ENCODE measurements at places on chromosomes 3 and 15.

GRCh38 chr3:38122712-38123290 is 14.1 kb downstream of the ACAA1 start:
- DNase-seq = no peak

- peak; percentile 72 for DNase-seq
Observed at GRCh38 chr15:81023483-81024264, 23.0 kb downstream of the TLNRD1 start.

- DNase-seq = no peak
Observed at GRCh38 chr3:126025116-126025729, 56.2 kb downstream of the ROPN1B start.

DNA sequence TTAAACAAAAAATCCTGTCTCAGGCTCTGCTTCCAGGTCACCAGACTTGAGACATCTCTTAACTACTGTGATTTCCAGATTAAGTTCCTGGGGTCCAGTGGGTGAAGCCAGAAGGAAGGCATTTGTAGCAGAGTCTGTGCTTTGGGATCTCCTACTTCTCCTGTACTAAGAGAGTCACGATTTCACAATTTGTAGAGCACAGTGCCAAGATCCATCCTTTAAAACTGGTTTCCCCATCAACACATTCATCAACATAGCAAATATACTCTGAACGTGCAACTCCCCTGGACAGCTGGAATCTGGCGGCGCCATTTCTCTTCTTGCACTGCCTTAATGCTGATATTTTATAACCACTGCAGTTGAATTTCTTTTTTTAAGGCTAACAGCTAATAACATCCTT is 33.2 kb downstream of the CDCP1 start:
- no peak for DNase-seq

- no peak for DNase-seq
Observed at GRCh38 chr3:69671082-69671952, 67.9 kb upstream of the MITF start.

- no peak for DNase-seq
Observed at GRCh38 chr3:37492468-37492867, 318.1 kb upstream of the LRRFIP2 start.

- DNase-seq = no peak
Observed at GRCh38 chr3:72665701-72666446, 182.4 kb downstream of the SHQ1 start.

GRCh38 chr3:196493292-196493691 is 10.3 kb downstream of the RNF168 start:
- no peak for DNase-seq

- DNase-seq = no peak
Observed at GRCh38 chr3:170680593-170680992, 94.7 kb upstream of the SLC7A14 start.

DNA sequence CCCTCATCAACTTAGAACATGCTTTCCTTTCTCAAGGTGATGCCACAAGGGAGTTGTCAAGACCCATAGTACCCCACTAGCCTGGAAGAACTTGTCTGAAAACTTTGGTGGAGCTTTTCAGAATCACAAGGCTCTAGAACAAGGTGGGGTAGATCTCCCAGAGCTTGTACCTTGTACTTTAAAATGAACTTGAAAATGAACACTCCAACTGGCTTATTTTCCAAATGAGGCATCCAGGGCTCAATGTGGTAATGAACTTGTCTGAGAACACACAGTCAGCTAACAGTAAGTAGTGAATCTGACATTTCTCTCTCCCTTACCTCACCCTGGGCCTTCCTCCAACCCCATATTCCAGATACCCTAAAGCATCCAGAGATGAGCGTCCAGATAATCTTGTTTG is 81.8 kb upstream of the THBS1 start:
- no peak for DNase-seq

GRCh38 chr3:183987000-183987600 is 30.6 kb downstream of the ABCC5 start:
- DNase-seq = no peak

- no peak for DNase-seq
Observed at GRCh38 chr3:155891321-155891720, 20.9 kb downstream of the GMPS start.

DNA sequence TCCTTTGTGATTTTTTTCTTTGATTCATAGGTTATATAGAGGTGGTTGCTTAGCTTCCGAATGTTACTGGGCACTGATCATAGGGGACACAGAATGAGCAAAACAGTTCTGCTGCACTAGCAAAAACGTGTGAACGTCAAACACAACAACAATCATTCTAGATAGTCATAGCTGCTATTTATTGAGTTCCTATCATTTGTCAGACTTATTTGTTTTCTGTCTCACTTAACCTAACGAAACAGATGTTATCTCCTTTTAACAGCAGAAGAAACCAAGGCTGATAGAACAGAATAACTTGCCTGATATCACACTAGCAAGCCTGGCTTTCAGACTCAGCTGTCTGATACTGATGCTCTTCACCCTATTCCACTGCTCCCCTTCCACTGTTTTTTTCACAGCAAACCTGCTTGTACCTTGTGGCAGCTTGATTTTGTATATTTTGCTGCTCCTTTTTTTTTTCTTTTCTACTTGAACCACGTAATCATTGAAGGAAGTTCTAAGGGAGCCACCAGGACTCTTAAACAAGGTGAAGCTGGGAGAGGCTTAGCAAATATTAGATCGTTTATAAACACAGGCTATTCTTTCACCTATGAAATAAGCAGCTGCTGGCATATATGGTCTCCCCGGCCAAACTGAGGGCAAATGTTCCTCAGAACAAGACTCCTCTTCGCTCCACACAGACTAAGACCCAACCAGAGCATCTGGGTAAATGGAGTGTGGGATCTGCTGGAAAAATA is 78.8 kb downstream of the MCF2L2 start:
- no peak for DNase-seq

DNA sequence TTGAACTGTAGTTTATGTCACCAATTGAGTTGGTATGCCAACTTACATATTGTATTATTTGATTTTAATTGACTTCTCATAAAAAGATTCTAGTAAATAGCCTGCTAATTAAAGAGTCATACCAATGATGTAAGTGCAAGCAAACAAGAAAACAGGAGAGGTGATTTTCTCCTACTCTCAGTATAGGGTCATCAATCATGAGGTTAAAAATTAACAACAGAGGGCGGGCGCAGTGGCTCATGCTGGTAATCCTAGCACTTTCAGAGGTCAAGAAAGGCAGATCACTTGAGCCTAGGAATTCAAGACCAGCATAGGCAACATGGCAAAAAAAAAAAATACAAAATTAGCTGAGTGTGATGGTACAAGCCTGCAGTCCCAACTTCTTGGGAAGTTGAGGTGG is 108.7 kb downstream of the MYO9A start:
- no peak for DNase-seq

DNA sequence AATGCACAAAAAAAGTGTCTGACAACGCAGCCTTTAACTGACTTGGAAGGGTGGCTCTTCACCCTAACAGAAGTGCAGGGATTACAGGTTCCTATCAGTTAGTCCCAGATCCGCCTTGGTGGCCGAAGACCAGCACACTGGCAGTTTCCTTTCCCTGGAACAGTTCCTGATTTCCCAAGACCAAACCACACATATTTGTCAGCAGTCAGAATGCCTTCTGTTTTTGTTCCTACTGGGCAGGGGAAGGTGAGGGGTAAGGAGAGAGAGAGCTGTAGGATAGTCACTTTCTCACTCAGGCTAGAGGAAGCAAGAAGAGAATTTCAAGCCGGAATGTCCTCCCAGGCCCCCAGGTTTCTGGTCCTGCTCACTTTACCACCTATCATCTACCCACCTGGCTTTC is 9.2 kb downstream of the CXCR6 start:
- DNase-seq = no peak

- DNase-seq = no peak
Observed at GRCh38 chr3:176840641-176841286, 356.5 kb downstream of the TBL1XR1 start.

DNA sequence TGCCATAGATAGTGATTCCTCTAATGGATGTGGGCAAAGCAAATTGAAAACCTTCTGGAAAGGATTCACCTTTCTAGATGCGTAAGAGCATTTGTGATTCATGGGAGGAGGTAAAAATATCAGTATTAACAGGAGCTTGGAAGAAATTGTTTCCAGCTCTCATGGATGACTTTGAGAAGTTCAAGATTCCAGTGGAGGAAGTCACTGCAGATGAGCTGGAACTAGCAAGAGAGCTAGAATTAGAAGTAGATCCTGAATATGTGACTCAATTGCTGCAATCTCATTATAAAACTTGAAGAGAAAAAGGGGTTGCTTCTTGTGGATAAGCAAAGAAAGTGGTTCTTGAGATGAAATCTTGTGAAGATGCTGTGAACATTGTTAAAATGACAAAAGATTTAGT is 88.0 kb upstream of the ACKR4 start:
- DNase-seq = no peak

- no peak for DNase-seq
Observed at GRCh38 chr3:94673876-94674275, 611.0 kb downstream of the NSUN3 start.

DNA sequence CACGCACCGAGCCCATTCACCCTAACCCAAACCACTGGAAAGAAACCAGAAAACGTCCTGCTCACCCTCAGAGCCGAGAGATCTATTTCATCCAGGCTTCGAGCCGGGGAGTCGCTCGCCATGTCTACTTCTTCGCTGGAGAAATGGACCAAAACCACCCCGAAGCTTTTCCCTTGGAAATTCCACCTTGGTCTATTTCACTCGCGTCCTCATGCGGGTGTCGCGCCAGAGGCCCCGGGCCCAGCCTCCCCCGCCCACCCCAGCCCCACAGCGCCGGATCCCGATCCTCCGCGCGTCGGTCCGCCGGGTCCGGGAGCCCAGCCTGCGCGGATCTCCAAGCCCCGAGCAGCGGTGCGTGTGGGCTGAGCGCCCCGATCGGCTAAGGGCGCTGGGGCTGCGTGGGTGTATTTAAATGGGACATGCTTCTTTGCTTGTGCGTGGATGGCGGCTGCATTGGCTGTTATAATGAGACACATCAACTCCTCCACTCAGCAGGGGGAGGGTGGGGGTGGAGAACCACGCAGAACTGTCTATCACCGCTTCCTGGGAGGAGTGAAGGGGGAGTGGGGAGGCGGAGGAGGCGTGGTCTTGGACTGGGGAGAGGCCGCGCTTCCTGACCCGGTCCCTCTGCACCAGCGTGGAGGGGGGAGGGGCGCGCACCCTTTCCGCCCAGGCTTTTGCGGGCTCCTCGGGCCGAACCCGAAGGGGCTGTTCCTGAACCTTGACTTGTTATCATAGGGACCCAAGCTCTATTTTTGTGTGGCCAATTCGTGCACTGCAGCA is at the start of gene TNIK:
Gene TNIK, minus strand, starts transcription at position 464 of the 783 bp plus-strand sequence. Its CDS starts 342 bp downstream, at position 122.
- peak; percentile 96 for DNase-seq

DNA sequence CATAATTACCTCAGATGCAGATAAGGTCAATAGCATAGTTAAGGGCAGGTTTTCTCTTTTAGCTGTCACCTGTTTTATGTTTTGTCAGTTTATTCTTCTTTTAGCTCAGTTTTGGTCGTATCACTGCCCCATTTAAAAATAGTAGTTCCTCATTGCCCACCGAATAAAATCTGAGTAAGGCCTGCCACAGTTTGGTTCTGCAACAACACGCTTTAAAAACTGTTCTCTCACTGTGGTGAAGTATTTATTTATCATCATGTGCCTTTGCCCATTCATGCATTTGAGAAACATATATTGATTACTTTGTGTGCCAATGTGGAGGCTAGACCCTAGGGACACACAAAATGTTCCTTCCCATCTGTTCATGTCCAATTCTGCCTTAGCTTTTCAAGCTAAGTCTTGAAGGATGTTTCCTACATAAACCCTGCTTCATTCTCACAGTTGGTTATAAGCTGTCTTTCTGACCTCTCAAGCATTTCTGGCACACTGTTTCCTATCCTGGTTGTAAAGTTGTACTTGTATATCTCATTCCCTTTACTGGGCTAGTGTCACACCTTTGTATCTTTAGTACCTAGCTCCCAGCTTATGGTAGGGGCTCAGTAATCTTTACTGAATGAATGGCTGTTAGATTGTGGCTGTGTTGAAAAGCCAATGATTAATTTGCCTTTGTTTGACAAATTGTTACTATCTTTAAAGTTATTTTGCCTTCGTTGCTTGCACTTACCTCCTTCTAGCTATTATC is 23.9 kb downstream of the AKAP13 start:
- DNase-seq = no peak

GRCh38 chr3:39705351-39705900 is 104.0 kb upstream of the MYRIP start:
- DNase-seq = no peak

DNA sequence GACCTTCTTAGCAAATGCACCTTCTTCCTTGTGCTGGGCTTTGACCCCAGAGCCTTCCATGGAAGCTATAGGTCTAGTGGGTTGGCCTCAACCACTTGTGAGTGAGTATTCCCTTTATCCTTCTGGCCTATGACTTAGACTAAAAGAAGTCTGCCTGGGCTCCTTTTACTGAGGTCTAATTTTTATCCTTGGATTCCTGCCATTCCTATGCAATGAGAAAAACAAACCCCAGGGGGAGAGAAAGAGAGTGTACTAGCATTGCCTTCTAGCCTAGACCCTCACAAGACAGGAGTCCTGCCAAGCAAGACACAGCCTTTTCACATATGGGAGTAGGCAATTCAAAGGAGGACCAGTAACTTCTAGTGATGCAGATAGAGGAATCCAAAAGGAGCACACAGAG is 155.4 kb downstream of the PPM1L start:
- DNase-seq = no peak

- DNase-seq = no peak
Observed at GRCh38 chr3:186464424-186465093, 79.6 kb downstream of the CRYGS start.

GRCh38 chr3:191238321-191238817 is 39.3 kb downstream of the OSTN start:
- no peak for DNase-seq

GRCh38 chr3:149784064-149784704 is 8.2 kb downstream of the ANKUB1 start:
- no peak for DNase-seq
